ENCODE measurements at places on chromosomes 2 and 18.
A peak's percentile ranks its signal among the peaks of the same experiment; 100 is the strongest.

DNA sequence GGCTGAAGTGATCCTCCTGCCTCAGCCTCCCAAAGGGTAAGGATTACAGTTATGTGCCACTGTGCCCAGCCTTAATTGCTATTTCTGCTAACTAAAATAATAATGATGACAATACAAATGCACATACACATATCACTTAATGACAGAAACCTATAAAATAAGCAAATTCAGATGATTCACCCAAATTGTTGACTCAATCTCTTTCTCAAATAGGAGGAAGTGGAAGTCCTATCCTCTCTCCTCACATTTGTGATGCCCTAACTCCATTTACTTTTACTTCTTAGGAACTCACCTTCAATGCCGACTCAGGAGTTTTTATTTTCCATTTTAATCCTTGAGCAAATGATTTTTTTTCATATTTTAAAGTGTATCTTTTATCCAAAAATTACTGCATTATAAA is 24.5 kb upstream of the RAPH1 start:
- no peak for DNase-seq

DNA sequence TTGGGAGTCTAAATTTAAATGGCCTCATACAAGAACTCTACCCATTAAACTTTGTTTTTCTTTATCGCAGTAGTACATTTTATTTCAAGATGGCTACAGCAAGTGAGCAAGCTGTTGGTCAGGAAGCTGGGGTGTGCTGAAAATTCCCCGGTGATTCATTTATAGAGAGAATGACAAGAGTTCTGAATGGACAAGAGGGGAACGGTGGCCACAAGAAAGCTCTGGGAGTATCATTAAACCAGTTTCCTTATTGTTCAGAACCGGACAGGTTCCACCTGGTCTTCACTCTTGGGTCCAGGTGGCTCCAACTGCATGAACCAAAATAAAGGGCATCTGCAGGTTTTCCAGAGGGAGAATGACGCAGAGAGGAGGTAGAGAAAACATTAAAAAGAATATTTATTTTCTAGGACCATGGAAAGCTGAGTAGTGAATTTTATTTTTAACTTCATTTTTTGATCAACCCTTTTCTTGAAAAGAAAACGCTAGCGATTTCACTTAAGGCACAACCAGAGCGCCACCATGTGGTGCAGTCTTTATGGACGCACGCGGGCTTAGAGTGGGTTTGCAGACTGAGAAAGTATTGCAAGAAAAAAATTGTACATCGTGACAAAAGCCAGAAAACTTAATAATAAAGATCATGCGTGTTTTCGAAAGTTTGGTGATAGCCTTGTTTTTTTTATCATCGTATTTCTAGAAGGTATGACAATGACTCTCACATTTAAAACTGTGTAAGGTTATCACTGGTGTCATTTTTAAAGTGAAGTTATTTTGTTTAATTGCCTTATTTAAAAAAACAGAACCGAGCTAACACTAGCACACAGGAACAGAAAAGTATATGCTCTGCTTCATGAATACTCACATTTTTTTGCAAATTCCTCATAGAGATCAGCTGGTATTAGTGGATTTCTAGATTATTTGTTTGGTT is 97.9 kb upstream of the NOL4 start:
- DNase-seq = no peak

- DNase-seq = no peak
Measured at GRCh38 chr2:130951018-130951417, 114.3 kb downstream of the ARHGEF4 start.

- DNase-seq = no peak
Measured at GRCh38 chr2:66239655-66240054, 195.3 kb upstream of the MEIS1 start.

GRCh38 chr2:236676136-236676873 is 106.7 kb downstream of the ACKR3 start:
- DNase-seq = no peak

DNA sequence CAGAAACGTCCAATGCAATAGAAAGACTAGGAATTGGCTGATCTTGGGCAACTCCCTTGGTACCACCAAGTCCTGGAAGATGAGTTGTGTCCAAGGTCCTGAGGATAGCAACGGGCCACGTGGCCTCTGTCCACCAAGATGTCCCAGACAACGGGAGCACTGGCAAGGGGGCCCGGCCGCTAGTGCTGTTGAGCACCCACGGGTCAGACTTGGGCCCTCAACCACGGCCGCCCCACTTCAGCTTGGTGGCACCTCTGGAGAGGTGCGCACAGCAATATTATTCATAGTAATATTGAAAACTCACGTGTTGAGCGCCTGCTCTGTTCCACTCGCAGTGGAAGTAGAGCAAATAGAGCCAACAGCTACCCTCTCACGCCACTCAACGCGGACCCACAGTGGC is 19.0 kb downstream of the PASK start:
- no peak for DNase-seq

- no peak for DNase-seq
Measured at GRCh38 chr2:118918017-118918416, 24.0 kb upstream of the MARCO start.

DNA sequence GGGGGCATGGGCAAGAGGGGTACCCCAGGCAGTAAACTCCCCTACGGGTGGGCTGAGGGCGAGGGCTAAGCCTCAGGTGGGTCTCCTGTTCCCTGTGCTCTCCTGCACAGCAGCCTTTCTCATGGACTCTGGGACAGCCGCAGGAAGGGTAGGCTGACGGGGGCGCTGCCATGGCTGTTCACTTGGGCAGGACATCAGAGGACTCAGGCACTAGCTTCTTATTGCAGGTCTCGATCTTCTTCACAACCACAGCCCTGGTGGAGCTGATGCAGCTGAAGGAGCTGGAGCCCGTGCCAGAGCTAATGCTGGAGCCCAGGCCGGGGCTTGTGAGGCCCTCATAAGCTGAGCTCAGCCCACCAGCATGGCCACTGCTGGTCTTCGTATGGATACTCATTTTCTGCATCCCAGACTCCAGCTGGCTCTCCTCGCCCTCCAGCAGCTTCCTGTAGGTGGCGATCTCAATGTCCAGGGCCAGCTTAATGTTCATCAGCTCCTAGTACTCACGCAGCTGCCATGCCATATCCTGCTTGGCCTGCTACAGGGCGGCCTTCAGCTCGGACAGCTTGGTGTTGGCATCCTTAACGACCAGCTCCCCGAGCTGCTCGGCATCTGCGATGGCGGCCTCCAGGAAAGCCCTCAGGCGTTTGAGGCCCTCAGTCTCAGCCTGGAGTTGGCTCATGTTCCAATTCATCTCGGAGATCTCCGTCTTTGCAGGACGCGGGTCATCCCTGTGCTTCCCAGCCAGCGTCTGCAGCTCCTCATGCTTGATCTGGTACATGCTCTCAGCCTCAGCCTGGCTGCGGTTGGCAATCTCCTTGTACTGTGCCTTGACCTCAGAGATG is 359.8 kb upstream of the SETBP1 start:
- DNase-seq = no peak

GRCh38 chr2:25814681-25815080 is 63.6 kb downstream of the ASXL2 start:
- DNase-seq = no peak

DNA sequence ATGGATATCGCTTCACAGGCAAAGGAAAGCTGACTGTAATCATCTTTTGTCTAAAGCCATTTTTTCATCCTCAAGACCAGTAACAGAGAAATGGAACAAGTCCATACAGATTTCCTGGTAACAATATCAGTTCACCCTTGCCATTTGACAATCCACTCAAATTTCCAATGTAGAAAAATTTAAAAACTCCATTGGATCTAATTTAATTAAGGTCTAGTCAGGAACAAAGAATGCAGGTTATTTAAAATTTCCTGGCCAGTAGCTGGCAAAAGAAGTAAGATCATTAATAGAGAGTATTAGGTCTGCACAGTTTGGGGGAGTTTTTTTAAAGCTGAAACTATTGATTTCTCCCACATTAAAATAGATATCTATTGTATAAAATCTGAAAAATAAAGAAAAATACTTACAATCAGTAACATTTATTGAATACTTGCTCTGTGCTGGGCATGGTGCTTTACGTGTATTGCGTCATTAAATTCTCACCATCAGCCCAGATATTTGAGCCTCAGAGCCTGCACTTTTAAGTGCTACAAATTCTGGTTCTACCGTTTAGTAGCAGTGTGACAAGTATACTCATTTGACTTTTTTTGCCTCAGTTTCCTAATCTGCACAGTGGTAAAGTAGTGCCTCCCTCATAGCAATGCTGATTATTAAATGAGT is 41.8 kb downstream of the SMARCAL1 start:
- DNase-seq = no peak

- peak; percentile 63 for DNase-seq
Measured at GRCh38 chr18:70489986-70490933, 201.4 kb downstream of the SOCS6 start.

DNA sequence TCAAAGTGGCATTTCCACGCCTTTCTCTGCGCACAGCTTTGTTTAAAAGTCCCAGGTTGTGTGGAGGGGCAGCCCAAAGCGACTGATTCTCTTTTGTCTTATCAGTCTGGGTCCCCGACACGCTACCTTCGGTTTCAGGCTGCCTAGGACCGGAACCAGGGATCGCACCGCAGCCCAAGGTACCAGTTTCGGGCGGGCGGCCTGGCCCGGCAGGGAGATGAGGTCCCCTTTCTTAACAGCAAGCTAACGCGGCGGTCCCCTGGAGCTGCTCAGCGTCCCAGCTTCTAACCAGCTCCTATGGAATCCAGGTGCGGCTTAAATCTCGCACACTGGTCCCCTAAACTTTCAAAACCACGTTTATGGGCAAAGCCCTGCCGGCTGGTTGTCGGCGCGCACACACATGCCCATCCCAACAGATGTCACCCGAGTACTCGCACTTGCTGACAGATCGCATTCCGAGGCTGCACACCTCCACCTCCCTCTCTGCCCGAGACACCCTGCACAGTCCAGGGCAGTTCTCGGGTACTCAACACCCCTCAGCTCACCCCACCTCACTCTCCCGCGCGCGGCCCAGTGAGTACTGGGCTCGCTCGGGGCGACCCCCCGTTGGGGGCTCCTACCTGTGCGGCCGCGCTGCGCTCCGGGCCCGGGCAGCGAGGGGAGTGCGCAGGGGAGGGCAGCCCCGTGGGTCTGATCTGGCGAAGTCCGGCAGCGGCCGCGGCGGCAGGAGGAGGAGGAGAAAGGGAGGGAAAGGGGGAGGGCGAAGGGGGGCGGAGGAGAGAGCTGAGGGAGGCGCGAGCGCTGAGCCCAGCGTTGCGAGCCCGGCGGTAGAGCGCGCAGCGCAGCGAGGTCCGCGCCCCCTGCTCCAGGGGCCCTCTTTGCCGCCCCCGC is at the start of gene EFEMP1:
Gene EFEMP1 (minus strand): TSS at position 692 of the 891 bp plus-strand sequence. CDS start 1,342 bp downstream, outside the sequence.
- DNase-seq = no peak

- DNase-seq = peak; percentile 7
Measured at GRCh38 chr2:75424936-75425619, 135.7 kb downstream of the EVA1A start.

DNA sequence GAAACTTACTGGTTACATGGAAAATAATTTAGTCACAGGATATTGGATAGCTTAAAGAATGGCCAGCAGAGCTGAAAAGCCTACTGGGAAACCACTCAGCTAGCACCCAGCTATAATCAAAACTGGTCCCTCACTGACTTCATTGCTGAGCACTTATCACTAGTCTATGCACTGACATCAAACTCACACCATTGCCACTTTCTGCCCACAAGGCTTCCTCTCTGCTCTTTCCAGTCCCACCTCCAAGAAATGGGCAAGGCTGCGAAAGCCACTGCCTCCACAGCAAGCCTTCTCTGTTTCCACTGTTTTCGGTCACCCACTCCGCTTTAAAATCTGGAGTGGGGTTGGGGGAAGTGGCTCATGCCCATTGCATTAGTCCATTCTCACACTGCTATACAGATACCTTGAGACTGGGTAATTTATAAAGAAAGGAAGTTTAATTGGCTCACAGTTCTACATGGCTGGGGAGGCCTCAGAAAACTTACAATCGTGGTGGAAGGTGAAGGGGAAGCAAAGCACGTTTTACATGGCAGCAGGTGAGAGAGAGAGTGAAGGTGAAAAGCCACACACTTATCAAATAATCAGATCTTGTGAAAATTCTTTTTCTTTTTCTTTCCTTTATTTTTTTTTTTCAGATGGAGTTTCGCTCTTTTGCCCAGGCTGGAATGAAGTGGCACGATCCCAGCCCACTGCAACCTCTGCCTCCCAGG is 77.0 kb upstream of the CERS6 start:
- DNase-seq = no peak

DNA sequence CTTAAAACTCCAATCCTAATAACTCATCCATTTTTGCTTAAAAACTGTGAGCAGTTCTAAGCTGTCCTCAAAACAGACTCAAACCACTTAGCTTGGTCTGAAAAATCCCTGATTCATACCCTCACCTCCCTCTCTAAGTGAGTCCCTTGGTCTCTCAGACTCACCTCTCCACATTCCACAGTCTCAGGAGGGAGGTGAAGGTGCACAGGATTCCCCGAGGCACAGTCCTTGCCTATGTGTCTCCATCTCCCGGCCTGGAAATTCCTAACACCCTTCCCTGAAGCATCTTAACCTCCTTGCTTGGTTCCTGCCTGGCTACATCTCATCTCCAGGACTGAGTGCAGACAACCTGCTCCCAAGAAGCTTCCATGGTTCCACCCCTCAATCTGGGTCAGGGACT is 45.0 kb downstream of the CYRIA start:
- no peak for DNase-seq

DNA sequence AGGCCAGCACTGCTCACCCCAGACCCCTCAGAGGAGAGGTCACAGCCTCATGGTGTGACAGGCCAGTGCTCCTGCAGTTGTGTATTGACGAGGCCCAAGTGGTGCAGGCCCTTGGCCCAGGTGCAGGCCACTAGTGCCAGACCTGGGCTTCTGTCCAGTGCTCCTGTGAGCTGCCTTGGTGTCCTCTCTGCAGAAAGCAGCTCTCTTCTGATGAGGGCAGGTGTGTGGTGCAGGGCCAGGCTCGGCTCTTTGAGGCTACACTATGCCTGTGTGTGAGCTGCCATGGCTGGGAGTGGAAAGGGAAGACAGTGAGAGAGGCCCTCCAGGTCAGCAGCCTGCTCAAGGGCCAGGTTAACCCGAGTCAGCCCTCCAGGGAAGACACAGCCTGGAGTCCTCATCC is 17.1 kb downstream of the EHD3 start:
- no peak for DNase-seq
